ENCODE measurements at places on chromosomes 2 and 18. TPM values are rescaled to one million over a fixed set of nuclear protein-coding genes. Genes with fewer than 3 reads are reported as not detected.

Gene TSPYL6
- total RNA-seq, result not detected

Gene TWIST2
- not detected for total RNA-seq

Gene SLC30A3
- total RNA-seq, result not detected

Gene L3MBTL4
- 8.7 TPM for total RNA-seq

Gene UGT1A8
- not detected for total RNA-seq

Gene C2orf78
- 0.51 TPM for total RNA-seq

Gene ABCG5
- total RNA-seq, result not detected

Gene CBLN2
- total RNA-seq, result 0.38 TPM

Gene CRYGC
- total RNA-seq, result not detected

Gene SPDYA
- total RNA-seq, result 0.58 TPM

Gene DYSF
- 0.05 TPM for total RNA-seq

GRCh38 chr2:106566050-106566449 lies 78.9 kb downstream of the CD8B2 start:
- H3K4me1 ChIP-seq, result no peaks in the 10 kb centered on the region
- H3K27ac ChIP-seq, result no peak overlapping the region
- no peak overlapping the region for H3K4me3 ChIP-seq
- DNase-seq, result no peak
- H3K36me3 ChIP-seq, result no peaks in the 10 kb centered on the region
- H3K27me3 ChIP-seq, result no peaks in the 10 kb centered on the region

DNA sequence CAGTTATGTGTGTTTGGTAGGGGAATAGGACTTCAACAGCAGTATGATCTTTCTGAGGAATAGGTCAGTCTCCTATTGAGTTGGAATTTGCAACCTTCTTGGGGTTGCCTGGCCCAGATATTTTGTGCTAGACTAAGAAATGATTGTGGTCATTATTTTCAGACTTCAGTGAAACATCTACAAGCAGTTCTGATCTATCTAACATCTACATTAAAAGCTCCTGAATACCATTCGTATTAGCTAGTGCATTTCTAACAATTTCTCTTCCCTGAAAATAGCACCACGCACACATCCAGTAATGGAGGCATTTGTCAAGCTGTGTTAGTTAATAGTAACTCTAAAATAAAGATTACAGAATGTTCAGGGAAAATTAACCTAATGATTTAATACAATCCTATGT lies 179.3 kb downstream of the FIGN start:
- no peak overlapping the region for H3K4me3 ChIP-seq
- no peaks in the 10 kb centered on the region for H3K36me3 ChIP-seq
- no peaks in the 10 kb centered on the region for H3K27me3 ChIP-seq
- H3K27ac ChIP-seq, result no peak overlapping the region
- DNase-seq, result no peak

- no peak for DNase-seq
- H3K27ac ChIP-seq, result no peak overlapping the region
- no peaks in the 10 kb centered on the region for H3K27me3 ChIP-seq
- H3K4me3 ChIP-seq, result no peak overlapping the region
These were observed 69.1 kb downstream of the NCAPH start for GRCh38 chr2:96404446-96405373.

DNA sequence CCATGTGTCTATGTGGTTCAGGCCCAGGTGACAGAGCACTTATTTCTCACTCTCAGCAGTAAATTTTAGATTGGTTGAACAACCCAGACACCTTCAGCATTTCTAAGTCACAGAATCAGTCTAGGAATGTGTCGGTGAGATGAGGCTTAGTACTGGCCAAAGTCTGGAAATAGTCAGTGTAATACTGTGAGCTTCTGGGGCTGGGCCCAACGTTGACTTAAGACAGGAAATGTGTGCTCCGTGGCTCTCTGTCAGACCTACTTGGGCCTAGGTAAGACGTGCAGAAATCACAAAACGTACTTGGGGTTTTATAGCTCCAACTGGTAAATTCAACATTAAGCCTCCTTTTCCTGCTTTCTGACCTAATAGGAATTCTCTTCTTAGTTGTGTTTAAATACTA lies 160.3 kb upstream of the COL3A1 start:
- no peaks in the 10 kb centered on the region for H3K4me1 ChIP-seq
- no peaks in the 10 kb centered on the region for H3K27me3 ChIP-seq
- H3K36me3 ChIP-seq, result no peaks in the 10 kb centered on the region
- H3K27ac ChIP-seq, result no peak overlapping the region
- DNase-seq, result no peak

DNA sequence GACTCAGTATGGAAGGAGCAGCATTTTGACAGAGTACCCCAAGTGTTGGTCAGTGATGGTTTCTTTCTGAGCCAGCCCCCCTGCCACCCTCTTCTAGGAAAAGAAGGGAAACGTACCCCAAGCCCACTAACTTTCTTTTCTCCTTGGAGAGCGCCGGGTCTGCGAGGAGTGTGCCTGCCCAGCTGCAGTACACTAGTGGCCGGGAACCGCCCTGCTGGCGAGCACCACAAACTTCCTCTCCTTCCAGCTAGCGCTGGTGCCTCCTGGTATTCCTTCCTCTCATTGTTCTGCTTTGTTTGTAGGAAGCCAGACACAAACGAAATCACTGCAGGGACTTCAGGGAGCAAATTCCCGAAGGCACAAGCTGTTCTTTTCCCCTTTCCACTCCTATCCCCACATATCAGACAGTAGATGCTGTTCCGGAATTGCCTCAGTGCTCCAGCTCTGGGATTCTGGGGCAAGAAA lies 1.8 kb downstream of the CCDC85A start:
- peaks cover 7% of the 10 kb centered on the region for H3K27me3 ChIP-seq
- H3K36me3 ChIP-seq, result no peaks in the 10 kb centered on the region
- no peak overlapping the region for H3K4me3 ChIP-seq
- H3K27ac ChIP-seq, result no peak overlapping the region

GRCh38 chr2:144708626-144709025 lies 188.7 kb upstream of the ZEB2 start:
- no peak overlapping the region for H3K27ac ChIP-seq
- H3K36me3 ChIP-seq, result no peaks in the 10 kb centered on the region
- H3K27me3 ChIP-seq, result no peaks in the 10 kb centered on the region

DNA sequence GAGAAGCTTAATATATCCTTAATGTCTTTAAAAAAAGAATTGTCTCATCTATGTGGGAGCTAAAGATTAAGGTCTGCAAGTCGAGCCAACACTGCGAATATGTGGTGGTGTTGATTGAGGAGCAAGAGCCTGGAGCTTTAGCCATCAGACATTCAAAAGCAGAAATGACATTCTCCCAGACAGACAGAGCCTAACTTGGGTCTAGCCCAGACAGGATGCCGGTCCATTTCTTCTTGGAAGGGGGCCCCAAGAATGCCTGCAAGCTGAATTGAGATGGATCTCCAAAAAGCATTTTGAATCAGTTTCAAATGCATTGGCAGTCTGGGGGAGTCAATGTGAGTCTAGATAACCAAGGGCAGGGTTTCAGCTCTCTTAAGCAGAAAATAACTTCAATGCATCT lies 30.1 kb upstream of the EML4 start:
- no peak overlapping the region for H3K27ac ChIP-seq
- H3K27me3 ChIP-seq, result no peaks in the 10 kb centered on the region
- no peak overlapping the region for H3K4me3 ChIP-seq
- no peaks in the 10 kb centered on the region for H3K36me3 ChIP-seq
- no peak for DNase-seq

DNA sequence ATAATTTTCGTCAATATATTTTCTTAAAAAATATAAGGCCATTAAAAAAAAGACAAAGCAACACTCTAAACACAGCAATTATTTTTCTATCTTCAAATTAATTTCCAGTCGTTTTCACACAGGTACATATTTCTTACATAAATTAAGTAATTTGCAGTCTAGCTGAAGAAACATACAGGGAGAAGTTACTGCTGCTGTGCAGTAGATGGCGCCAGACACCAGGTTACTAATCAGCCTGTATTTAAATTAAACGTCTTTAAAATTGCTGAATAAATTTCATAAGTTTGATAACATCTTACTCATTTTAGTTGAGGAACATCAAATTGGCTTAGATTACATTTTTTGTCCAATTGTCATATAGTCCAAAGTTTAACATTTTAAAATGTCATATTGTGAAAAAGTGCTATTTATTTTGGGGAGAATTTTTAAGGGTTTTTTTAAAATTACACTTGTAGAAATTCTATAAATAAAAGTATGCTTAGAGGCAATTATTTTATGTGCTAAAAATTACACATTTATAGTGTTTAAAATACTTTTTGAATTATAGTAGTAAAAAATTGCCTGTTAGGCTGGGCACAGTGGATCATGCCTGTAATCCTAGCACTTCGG lies 88.4 kb downstream of the PMAIP1 start:
- no peaks in the 10 kb centered on the region for H3K27me3 ChIP-seq
- no peaks in the 10 kb centered on the region for H3K36me3 ChIP-seq
- DNase-seq, result no peak
- H3K4me1 ChIP-seq, result no peaks in the 10 kb centered on the region
- H3K27ac ChIP-seq, result no peak overlapping the region
- H3K4me3 ChIP-seq, result no peak overlapping the region

- no peaks in the 10 kb centered on the region for H3K27me3 ChIP-seq
- no peak for DNase-seq
- H3K4me3 ChIP-seq, result no peak overlapping the region
- H3K36me3 ChIP-seq, result no peaks in the 10 kb centered on the region
- no peaks in the 10 kb centered on the region for H3K4me1 ChIP-seq
These were observed 35.1 kb upstream of the LHCGR start for GRCh38 chr2:48790407-48791170.

GRCh38 chr2:85468096-85468703 lies 49.7 kb downstream of the SH2D6 start:
- no peak for DNase-seq
- 0 out of 2 replicates have a peak, but pooled peaks cover 1% of the 10 kb centered on the region for H3K27me3 ChIP-seq
- H3K4me1 ChIP-seq, result no peaks in the 10 kb centered on the region
- H3K27ac ChIP-seq, result no peak overlapping the region
- H3K4me3 ChIP-seq, result no peak overlapping the region

DNA sequence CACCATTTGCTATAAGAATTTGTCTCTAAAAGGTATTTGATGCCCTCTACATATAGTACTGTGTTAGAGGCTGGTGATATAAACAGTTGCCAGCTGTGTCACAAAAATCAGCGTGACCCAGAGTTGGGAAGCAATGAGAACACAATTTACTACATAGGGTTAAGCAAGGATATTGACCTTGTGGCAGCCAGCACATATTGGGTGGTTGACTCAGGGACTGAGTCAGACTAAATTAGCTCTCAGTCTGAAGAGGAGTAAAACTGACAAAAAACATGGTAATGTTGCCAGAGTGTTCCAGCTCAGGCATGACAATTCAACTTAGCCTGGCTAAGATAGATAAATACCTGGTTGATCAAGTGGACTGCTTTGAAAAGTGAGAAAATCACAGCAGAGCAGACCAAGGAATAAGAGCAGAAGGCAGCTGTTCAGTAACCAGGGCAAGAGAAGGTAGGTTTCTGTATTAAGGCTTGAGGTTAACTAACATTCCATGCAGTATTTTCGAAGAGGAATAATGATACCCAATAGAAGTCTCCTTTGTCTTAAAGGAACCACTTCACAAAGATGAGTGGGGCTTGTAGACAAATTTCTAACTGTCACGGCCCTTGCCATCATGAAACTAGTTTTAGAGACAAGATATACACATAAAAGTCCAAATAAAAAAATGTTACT lies 108.2 kb upstream of the ERBB4 start:
- no peak overlapping the region for H3K4me3 ChIP-seq
- no peaks in the 10 kb centered on the region for H3K4me1 ChIP-seq
- no peaks in the 10 kb centered on the region for H3K27me3 ChIP-seq
- no peaks in the 10 kb centered on the region for H3K36me3 ChIP-seq
- DNase-seq, result no peak
- H3K27ac ChIP-seq, result no peak overlapping the region

DNA sequence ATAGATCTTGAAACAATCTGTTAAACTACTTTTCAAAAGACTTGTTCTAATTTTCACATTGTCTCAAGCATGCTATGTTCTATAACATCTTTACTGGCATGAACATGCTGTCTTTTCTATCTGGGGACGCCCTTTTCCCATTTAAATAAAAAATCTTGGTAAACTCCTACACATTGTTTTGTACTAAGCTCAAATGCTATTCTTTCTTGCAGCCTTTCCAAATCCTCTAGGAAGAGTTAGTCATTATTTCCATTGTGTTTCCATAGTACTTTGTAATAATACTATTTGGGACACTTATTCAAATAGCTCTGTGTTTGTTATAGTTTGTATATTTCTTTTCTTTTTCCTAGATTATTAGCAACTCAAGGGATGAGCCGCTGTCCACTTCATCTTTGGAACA lies 828.6 kb upstream of the FSHR start:
- H3K27me3 ChIP-seq, result no peaks in the 10 kb centered on the region
- H3K4me1 ChIP-seq, result no peaks in the 10 kb centered on the region
- no peak overlapping the region for H3K27ac ChIP-seq

- H3K36me3 ChIP-seq, result no peaks in the 10 kb centered on the region
- H3K27ac ChIP-seq, result no peak overlapping the region
- H3K4me1 ChIP-seq, result no peaks in the 10 kb centered on the region
These were observed 122.9 kb upstream of the ZEB2 start for GRCh38 chr2:144642856-144643255.

DNA sequence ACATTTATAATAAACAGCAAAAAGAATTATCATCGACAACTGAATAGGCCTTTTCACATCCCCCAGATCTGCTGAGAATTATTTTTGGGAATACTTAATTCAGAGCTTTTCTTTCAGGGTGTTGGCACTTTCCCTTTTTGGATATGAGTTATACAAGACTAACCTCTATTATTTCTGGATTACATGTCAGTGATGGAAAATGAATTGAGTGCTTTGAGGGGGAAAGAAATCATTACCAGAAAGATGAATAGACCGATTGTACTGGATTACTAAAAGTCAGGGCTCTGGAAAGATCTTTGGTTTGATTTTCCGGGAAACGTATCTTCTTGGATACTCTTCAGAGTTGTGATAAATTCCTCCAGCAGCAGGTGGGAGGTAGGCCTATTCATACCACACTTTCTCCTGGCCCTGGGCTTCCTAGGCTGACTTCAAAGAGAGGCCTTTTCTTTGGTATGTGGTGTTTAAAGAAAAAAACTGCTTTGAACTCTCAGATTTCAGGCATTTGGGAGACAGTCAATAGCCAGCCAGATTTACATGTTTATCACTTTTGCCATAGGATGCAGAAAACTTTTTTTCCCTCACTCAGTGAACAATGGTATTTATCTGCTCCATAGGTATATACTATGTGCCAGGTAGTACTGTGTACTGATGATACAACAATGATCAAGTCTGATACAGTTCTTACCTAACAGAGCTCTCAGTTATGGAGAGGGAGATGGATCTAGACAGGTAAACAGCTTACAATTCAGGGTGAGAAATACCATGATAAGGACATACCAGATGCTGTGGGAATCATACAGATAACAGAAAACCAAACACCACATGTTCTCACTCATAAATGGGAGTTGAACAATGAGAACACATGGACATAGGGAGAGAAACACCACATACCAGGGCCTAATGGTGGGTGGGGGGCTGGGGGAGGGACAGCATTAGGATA lies 63.3 kb upstream of the ACTR3 start:
- H3K4me1 ChIP-seq, result no peaks in the 10 kb centered on the region
- no peak overlapping the region for H3K27ac ChIP-seq
- H3K27me3 ChIP-seq, result no peaks in the 10 kb centered on the region
- H3K4me3 ChIP-seq, result no peak overlapping the region

Data from GM12878 (cell line).